ENCODE measurements at places on chromosomes 5 and 9.

DNA sequence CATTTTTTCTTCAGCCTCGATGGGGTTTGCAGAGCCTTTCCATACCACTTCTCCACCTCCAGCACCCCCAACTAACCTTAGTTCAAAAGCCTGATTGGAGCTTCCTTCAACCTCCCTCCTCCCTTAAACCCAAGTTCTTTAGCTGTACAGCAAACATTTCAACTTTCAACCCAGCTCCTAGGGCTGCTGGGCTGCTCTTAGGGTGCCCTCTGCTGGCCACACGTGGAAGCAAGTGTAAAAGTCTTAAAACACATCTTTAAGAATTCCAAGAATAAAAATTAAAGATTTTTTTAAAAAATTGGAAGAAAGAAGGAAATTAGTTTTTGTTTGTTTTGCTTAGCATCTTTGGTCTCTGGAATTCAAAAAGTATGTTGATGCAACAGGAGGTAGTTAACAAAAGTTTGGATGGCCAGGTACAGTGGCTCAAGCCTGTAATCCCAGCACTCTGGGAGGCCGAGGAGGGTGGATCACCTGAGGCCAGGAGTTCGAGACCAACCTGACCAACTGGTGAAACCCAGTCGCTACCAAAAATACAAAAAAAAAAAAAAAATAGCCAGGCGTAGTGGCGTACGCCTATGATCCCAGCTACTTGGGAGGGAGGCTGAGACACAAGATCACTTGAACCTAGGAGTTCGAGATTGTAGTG lies 15.5 kb upstream of the HSD17B3 start:
- peak; percentile 83 for DNase-seq

DNA sequence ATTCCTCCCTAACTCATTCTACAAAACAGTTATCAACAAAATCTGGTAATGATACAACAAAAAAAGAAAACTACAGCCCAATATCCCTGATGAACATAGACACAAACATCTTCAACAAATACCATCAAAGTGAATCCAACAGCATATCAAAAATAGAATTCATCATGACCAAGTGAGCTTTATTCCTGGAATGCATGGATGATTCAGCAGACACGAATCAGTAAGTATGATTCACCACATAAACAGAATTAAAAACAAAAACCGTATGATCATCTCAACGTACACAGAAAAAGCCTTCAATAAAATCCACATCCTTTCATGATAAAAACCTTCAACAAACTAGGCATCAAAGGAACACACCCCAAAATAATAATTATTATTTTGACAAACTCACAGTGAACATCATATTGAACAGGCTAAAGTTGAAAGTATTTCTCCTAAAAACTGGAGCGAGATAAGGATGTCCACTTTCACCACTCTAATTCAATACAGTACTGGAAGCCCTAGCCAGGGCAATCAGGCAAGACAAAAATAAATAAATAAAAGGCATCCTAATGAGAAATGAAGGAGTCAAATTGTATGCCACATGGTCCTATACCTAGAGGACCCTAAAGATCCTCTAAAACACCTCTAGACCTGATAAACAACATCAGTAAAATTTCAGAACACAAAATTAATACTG lies 305.1 kb upstream of the RGMB start:
- DNase-seq, result peak; percentile 87

DNA sequence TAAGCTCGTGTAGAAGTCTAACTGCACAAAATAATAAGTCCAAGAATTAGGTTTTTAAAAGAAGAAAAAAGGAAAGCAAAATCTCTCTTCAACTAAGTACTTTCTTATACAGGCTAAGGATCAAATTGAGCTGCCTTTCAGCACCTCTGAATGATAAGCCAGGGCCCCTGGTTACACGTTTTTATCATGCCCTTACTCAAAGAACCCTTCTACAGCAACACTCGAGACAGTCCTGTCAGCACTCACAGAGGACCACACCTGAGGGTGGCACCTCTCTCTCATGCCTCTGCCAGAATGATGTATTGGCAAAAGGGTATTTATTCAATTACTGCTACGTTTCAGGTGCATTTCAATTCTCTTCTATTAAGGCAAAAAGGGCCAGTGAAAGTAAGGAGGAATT lies 150.5 kb downstream of the BNC2 start:
- DNase-seq, result no peak

DNA sequence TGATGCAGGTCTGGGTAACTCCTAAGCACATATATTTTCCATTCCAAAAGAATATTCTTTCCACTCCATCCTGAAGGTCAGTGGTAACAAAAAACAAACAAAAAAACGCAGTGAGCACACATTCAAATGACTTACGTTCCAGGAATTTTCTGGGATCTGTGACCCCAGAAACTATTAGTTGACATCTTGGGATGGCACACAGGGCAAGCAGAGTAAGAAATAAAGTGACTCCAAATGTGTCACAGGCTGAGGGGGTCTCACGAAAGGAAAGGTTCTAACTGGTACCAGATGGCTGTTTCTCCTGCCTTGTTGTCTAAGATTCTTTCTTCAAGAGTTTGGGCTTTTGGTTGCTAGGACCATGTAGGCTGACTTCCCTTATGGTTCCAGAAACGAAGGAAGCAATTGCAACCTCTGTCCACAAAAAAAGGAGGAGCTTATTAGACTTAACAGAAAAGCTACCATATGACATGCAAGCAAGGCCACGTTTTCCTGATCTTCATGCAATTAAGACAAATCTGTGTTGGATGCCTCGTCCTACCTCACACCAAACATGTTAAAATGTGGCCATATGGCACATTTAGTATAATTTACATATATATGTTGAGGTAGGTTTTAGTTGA lies 32.7 kb downstream of the PTGS1 start:
- peak; percentile 89 for DNase-seq

DNA sequence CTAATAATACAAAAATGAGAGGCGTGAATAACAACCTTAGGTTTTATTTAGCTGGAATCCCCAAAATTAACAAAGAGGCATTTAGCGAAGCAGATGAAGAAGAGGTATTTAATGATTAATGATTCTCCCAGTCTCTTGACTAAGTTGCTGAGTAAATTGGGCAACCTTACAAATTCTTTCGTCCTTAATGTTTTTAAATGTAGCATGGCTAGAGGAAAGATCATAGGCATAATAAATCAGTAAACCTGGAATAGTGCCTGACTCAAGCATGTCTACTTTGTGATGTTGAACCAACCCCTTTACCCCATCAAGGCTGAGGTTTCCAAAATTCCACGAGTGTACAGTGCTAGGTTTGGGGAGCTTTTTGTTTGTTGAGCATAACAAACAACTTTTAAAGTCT lies 7.9 kb downstream of the BHMT start:
- no peak for DNase-seq

DNA sequence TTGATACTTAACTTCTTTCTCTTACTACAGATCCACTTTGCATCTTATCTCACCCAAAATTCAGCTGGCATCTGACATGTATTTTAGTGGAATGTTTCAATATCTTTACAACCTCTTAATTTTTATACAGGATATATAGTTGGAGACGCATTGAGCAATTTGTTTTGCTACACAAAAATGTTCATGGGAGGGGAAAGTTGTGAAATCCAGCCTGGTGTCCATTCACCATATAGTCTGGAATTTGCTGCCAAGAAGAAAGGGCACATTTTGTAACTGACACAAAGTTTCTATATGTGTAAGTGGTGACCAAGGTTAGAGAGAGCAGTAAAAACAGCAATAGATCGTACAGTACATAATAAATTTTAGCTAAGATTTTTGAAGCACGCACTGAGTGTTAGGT lies 14.0 kb upstream of the CHD1 start:
- peak; percentile 44 for DNase-seq

DNA sequence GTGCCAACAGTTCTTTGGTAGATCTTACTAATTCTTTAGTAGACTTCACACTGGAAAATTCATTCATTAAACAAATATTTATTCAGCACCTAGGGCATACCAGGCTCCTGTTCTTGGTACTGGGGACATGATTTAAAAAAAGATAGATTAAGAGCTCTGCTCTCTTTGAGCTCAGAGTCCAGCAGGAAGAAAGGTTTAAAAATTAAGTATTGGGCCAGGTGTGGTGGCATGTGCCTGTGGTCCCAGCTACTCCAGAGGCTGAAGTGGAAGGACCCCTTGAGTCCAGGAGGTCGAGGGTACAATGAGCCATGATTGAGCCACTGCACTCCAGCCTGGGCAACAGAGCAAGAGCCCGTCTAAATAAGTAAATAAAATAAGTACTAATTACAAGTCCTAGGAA lies 41.4 kb downstream of the ENC1 start:
- no peak for DNase-seq

- DNase-seq, result peak; percentile 96
These were observed 170.5 kb downstream of the ARHGEF28 start for GRCh38 chr5:73796164-73797131.

DNA sequence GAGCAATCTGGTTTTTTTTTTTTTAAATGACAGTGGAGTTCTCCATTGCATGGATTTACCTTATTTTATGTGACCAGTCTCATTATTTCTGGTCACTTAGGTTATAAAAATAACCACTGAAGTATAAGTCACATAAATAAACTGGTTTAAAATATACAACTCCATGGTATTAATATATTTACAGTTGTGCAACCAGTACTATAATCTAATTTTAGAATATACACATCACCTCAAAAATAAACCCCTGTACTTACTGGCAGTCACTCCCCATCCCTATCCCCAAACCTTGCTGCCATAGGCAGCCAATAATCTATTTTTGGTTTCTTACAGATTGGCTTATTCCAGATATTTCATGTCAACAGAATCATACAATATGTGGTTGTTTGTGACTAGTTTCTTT lies 57.8 kb downstream of the FYB1 start:
- no peak for DNase-seq

DNA sequence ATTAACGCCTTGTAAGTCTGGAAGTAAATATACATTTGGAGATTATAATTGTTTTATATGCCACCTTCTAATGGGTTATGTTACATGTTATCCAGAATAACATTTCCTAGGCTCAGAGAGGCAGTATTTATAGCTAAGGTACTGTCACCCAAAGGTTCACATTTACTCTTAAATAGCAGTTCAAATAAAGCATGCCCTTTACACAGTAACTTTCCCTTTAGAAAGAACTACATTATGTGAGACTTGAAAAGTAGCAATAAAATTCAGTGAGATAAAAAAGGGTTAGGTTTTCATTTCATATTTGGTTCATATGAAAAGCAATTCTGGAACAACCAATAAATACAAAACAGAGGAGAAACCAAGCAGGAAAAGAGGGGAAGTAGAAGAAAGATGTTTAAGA lies 35.1 kb downstream of the SKIC3 start:
- no peak for DNase-seq

- DNase-seq, result no peak
These were observed 148.4 kb downstream of the HSPA4 start for GRCh38 chr5:133200256-133200655.

GRCh38 chr9:131290036-131290766 lies 678 bp downstream of the PLPP7 start:
- DNase-seq, result peak; percentile 25

DNA sequence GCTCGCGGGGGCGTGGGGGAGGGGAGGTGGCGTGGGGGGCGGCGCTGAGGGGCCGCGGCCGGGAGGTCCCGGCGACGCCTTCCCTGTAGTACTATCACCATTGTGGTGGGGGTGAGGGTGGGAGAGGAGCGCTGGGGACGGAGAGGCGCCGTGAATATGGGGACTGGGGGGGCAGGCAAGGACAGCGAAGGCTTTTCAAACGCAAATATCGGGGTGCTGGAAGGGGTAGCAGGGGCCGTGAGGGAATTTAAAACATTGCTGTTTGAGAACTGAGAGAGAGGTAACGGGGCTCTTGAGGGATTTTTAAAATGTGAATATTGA lies 427 bp downstream of the RBM27 start:
- DNase-seq, result no peak

DNA sequence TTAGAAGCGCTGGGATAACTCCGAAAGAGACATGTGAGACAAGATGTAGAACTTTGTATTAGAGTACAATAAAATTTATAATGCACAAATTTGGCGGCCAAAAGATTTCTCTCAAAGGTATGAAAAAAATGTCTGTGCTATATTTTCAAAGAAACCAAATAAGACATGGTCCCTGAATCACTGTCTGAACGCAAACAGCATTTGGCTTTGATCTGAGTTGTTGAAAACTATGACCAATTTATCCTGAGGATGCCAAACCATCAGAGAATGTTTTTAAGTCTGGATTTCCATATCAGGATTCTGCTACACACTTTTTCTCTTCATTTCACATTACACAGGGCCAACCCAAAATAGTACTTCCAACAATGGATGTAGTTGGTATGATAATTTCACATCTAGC lies 9.9 kb upstream of the GLIS3 start:
- no peak for DNase-seq

DNA sequence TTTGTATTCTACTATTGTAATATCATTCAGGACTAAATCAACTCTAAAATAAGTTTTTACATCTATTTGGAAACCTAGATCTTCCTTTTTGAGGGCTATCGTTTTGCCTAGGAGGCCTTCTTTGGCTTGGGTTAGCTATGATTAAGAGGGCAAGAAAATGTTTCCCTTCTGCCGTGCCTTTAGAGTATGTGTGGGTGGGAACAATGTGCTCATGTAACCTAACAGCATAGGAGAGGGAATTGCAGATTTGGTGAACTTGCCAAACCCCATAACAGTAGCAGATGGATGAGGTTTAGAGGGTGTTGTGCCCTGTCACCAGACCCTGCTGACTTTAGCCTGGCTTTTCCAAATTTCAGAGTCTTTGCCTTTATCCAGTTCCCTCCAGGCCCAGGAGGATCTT lies 339.0 kb downstream of the ADGRV1 start:
- DNase-seq, result no peak

DNA sequence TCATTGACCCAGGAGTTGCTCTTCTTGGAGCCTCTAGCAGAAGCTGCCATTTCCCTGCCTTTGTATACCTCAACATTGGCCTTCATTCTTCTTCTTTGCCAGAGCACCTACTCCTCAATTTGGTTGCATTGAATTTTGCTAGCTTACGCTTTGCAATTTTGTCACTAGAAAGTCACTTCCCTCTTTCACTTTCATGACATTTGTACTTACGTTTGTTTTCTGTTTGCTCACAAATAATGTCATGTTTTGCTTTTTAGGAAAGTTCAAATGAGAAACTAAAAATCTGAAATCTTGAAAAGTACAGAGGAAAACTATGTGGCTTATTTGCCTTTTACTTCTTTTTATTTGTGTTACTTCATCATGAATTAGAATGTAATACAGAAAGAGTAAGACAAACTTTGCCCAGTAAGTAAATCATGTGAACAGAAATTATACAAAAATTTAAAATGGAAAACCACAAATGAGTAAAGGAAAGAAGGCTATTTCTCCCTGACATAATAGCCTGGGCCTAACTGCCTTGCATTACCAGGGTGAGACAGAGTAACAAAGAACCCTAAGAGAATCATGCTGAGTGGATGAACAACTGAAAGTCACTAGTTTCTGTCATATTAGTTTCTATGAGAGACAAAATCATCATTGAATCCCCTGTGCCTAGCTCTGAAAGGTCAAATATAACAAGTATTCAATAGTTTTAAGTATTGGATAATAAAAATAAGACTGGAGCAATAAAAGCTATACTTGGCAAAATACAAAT lies 7.4 kb upstream of the IFNA1 start:
- DNase-seq, result no peak

GRCh38 chr5:91848453-91848852 lies 465.3 kb upstream of the ARRDC3 start:
- DNase-seq, result peak; percentile 82

Data from foreskin fibroblast (primary cell).